Mesothelial cell of epicardium (in vitro differentiated cells): ENCODE measurements at places on chromosomes 3 and 15. TPM values are rescaled to one million over a fixed set of nuclear protein-coding genes. Genes with fewer than 3 reads are reported as not detected.

FHIT gene
- 10.7 to 18.3 TPM (median 12.0 TPM) in 3 replicates for total RNA-seq

GNAT1 gene
- 0.27 to 0.98 TPM (median 0.55 TPM) in 3 replicates for total RNA-seq

TNFAIP8L3 gene
- total RNA-seq, result 0.31 to 0.75 TPM (median 0.61 TPM) in 3 replicates

GRCh38 chr15:43648649-43649429, at the start of gene CATSPER2:
Gene CATSPER2 (minus strand): TSS chr15:43648844. CDS start chr15:43648061, 783 bp downstream.
- H3K4me3 ChIP-seq, result no peak within 1 kb of the TSS
- no peak for DNase-seq
- no peaks in the 10 kb centered on the region for H3K4me1 ChIP-seq
- H3K36me3 ChIP-seq, result peaks cover 22% of the 10 kb centered on the region
- H3K27ac ChIP-seq, result no peak within 1 kb of the TSS
- no peaks in the 10 kb centered on the region for H3K27me3 ChIP-seq

TIPIN gene
- total RNA-seq, result 9.5 to 10.5 TPM (median 10.2 TPM) in 3 replicates

ADAMTS9 gene
- 115 to 129 TPM (median 127 TPM) in 3 replicates for total RNA-seq

DNA sequence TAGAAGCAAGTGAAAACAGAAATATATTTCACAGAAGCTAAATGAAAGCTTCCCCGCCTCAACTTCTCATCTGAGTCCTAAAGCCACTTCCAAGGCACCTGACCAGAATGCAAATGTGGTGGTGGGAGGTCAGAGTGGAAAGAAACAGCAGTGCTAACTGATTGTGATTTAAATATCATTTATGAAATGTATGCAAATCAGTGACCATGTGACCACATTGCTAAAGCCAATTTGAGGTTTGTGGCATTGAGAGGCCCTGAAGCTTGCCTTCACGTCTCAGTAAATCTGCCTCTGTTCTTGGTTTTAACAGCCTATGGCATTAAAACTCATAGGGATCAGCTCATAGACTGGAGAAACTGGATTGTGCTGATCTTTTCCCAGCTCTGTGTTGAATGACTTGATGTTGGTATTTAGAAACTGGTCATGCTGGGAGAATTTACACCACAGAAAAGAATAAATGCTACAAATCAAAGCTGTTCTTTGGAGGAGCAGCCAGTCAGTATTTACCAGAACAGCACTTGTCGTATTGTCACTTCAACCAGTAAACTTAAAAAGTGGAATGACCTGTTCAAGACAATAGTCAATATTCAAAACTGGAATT, 481.4 kb upstream of the ALCAM start:
- no peaks in the 10 kb centered on the region for H3K4me1 ChIP-seq
- no peaks in the 10 kb centered on the region for H3K27me3 ChIP-seq
- H3K36me3 ChIP-seq, result no peaks in the 10 kb centered on the region
- H3K27ac ChIP-seq, result no peak overlapping the region

GRCh38 chr3:33122991-33123390, 9.2 kb downstream of the CRTAP start:
- peaks cover 19% of the 10 kb centered on the region for H3K36me3 ChIP-seq
- no peaks in the 10 kb centered on the region for H3K27me3 ChIP-seq
- no peak overlapping the region for H3K27ac ChIP-seq
- DNase-seq, result no peak
- H3K4me3 ChIP-seq, result no peak overlapping the region

DNA sequence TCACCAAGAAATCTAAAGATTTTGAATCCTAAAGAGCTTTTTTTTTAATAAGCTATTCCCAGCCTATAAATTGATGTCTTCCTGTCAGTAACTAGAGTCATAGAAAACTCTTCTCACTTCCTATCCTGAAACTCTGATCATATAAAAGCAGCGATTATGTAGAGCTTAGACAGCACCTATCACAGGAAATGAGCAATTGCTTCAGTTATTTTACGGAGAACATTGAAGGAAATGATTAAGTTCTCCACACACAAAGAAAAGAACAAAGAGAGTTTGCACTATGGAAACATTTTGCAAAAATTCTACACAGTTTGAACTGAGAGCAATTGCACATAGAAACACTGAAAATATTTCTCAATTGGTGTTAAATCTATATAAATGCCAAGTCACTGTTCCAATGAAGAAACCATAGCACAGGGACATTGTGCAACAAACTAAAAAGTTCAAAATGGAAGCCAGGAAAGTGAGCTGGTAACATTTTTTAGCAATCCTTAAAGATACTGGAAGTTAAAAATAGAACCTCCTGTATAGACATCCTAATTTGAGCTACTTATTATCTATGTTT, 291.5 kb upstream of the ARHGEF26 start:
- peaks cover 2% of the 10 kb centered on the region for H3K27me3 ChIP-seq
- no peak for DNase-seq
- peaks cover 2% of the 10 kb centered on the region for H3K36me3 ChIP-seq
- no peak overlapping the region for H3K4me3 ChIP-seq
- no peaks in the 10 kb centered on the region for H3K4me1 ChIP-seq
- H3K27ac ChIP-seq, result no peak overlapping the region

- H3K36me3 ChIP-seq, result peaks cover 2% of the 10 kb centered on the region
- no peak overlapping the region for H3K4me3 ChIP-seq
- DNase-seq, result no peak
- no peaks in the 10 kb centered on the region for H3K27me3 ChIP-seq
- no peak overlapping the region for H3K27ac ChIP-seq
Measured at GRCh38 chr3:98780343-98780742, 17.2 kb downstream of the ST3GAL6 start.

DNA sequence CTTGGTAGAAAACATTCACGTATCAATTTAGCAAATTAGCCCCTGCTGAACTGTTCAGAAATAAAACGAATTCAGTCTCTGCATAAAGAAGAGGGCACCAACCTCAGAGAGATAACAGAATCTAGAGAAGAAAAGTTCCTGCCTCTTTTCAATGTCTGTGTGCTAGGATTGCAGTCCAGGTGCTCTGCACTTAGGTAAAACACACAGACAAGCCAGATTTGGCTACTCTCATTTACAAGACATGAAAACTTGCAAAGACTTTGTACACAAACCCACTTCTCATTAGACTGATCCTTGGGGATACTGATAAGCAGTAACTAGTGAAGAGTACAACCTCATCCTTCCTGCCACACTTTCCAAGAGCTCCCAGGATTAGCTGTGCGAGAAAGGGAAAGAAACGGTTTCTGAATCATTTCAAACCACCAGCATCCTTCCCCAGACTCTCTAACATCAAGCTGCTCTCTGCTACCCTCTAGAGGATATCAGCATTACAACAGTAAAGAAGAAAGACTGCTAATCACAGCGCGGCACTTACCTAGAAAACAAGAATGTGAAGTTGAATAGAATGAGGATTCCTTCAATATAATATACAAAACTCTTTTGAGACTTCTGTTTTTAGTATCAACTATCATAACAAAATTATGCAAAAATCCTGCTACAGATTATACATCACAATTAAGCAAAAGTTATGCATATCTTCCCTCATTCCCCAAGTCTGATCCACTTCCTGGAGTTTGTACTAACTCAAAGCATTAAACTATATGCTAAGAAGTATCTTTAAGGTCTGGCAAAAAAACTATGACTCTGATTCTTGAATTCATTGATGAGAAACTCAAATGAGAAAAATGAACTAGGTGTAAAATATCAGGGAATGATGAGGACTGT, 306.4 kb downstream of the MAGI1 start:
- H3K4me1 ChIP-seq, result peaks cover 33% of the 10 kb centered on the region
- H3K27me3 ChIP-seq, result no peaks in the 10 kb centered on the region
- H3K36me3 ChIP-seq, result peaks cover 4% of the 10 kb centered on the region
- H3K4me3 ChIP-seq, result no peak overlapping the region

HCLS1 gene
- total RNA-seq, result 2.9 to 3.2 TPM (median 3.0 TPM) in 3 replicates

EPHB3 gene
- total RNA-seq, result 98.9 to 115 TPM (median 106 TPM) in 3 replicates

GRCh38 chr15:45391746-45392583, 13.6 kb upstream of the GATM start:
- no peaks in the 10 kb centered on the region for H3K36me3 ChIP-seq
- H3K4me3 ChIP-seq, result no peak overlapping the region
- H3K27ac ChIP-seq, result no peak overlapping the region
- DNase-seq, result no peak
- peaks cover 6% of the 10 kb centered on the region for H3K4me1 ChIP-seq
- H3K27me3 ChIP-seq, result peaks cover 78% of the 10 kb centered on the region

ZPLD1 gene
- total RNA-seq, result 0.07 TPM in 1 of 3 replicates, not detected in the others

GRCh38 chr15:57223345-57223744, 153.0 kb upstream of the CGNL1 start:
- H3K4me3 ChIP-seq, result no peak overlapping the region
- peaks cover 67% of the 10 kb centered on the region for H3K4me1 ChIP-seq
- no peak for DNase-seq
- H3K36me3 ChIP-seq, result no peaks in the 10 kb centered on the region

- H3K4me1 ChIP-seq, result peaks cover 15% of the 10 kb centered on the region
- H3K27me3 ChIP-seq, result no peaks in the 10 kb centered on the region
- H3K4me3 ChIP-seq, result no peak overlapping the region
Measured at GRCh38 chr15:65806397-65806796, 14.3 kb upstream of the DENND4A start.

- H3K27me3 ChIP-seq, result no peaks in the 10 kb centered on the region
- H3K27ac ChIP-seq, result no peak overlapping the region
- no peak overlapping the region for H3K4me3 ChIP-seq
- peaks cover 29% of the 10 kb centered on the region for H3K4me1 ChIP-seq
- DNase-seq, result no peak
Measured at GRCh38 chr3:154967090-154967489, 113.0 kb upstream of the MME start.

GRCh38 chr3:127419182-127419581, 131.3 kb upstream of the PRR20G start:
- no peak for DNase-seq
- peaks cover 78% of the 10 kb centered on the region for H3K27me3 ChIP-seq
- peaks cover 9% of the 10 kb centered on the region for H3K4me1 ChIP-seq
- no peak overlapping the region for H3K4me3 ChIP-seq
- no peak overlapping the region for H3K27ac ChIP-seq

DNA sequence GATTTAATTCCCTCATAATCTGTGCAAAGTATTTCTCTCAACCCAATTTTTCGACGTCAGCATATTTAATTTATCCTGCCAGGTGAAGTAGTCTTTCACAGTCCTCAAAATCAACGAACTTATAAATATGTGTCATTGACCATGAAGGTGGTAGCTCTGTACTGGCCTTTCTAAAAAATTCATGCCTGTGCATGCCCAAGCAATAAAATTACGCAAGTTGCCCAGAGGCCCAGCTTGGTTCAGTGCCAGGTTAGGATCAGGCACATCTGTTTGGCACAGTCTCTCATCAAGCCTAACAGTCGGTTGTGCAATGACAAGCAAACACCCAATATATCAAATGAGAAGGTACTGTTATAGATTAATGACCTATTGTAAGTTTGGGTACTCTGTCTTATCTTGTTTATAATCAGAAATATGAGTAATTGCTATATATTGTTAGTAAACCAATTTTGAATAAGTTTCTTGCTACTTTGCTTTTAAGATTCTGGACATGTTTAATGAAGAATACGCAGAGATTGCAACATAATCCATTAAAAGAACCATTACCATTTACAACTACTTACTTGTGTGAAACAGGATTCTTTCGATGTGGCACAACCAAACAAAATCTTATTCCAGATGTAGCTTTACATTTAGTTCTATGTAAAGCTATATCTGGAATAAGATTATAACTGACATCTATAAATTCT, 159.0 kb upstream of the IL12A start:
- H3K4me1 ChIP-seq, result peaks cover 27% of the 10 kb centered on the region
- H3K27me3 ChIP-seq, result no peaks in the 10 kb centered on the region

DNA sequence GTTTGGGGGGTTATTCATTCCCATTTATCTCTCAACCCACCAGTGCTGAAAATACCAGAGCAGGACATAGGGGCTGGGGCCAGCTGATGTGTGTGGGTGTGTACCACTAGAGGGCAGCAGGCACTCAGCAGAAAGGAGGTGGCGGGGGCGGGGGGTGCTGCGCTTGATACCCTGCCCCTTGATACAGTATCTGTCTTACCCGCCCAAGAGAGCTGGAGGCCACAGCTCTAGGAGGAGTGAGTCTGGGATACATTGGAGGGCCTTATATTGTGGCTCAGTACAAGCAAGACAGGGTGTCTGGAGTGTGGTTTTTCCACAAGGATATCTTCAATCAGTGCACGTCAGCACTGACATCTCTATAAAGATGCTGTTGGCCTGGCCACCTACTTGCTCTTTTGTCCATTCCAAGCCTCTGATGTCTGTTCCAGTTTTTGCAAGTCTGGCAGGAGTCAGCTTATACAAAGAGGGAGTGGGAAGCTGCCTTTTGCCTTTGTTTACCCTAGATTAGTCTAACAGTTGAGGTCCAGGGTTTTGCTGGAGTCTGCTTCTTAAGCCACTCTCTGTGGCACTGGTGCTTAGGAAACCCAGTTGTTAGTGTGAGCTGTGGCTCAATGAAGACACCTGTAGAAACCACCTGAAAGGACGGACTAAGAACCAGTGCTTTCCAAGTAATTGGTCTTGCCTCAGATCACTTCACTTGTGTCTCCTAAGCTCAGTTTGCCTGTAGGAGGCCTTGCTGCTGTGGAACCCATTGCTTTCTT, 1.5 kb upstream of the RBM15B start:
- H3K4me3 ChIP-seq, result peak overlapping the region; percentile 8
- H3K27me3 ChIP-seq, result no peaks in the 10 kb centered on the region
- H3K4me1 ChIP-seq, result peaks cover 65% of the 10 kb centered on the region
- H3K27ac ChIP-seq, result peak overlapping the region; percentile 95
- no peak for DNase-seq
- H3K36me3 ChIP-seq, result peaks cover 18% of the 10 kb centered on the region

MB21D2 gene
- 8.5 to 9.4 TPM (median 9.1 TPM) in 3 replicates for total RNA-seq

DNA sequence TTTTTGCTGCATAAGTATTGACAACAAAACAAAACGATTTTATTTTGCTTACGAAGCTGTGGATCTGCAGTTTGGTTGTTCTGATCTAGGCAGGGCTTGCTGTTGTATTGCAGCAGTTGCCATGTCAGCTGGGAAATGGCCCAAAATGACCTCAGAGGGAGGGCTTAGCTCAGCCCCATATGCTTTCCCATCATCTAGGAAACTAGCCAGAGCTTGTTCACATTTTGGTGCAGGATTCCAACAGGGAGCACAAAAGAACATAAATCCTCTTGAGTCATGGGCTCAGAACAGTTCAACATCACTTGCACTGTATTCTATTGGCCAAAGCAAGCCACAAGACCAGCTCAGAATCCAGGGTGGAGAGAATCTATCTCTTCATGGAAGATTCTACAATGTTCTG, 42.2 kb upstream of the ROBO2 start:
- H3K4me1 ChIP-seq, result peaks cover 35% of the 10 kb centered on the region
- no peak for DNase-seq
- H3K27ac ChIP-seq, result no peak overlapping the region
- H3K27me3 ChIP-seq, result no peaks in the 10 kb centered on the region
- no peak overlapping the region for H3K4me3 ChIP-seq
- H3K36me3 ChIP-seq, result no peaks in the 10 kb centered on the region

GRCh38 chr3:153221748-153222162, 59.7 kb downstream of the RAP2B start:
- no peaks in the 10 kb centered on the region for H3K36me3 ChIP-seq
- DNase-seq, result no peak
- H3K4me1 ChIP-seq, result peaks cover 10% of the 10 kb centered on the region
- no peak overlapping the region for H3K4me3 ChIP-seq

DNA sequence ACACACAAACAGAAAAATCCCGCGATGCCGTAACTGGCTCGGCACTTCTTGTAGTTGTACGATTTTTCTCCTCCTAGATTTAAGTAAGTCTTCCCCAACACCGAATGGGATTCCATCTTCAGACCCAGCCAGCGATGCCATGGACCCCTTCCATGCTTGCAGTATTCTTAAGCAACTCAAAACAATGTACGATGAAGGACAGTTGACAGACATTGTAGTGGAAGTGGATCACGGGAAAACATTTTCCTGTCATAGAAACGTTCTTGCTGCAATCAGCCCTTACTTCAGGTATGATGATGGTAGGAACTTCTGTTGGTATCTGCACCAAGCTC, 763 bp downstream of the KBTBD8 start:
- DNase-seq, result no peak
- H3K4me1 ChIP-seq, result peaks cover 4% of the 10 kb centered on the region
- H3K27me3 ChIP-seq, result peaks cover 13% of the 10 kb centered on the region
- peak overlapping the region; percentile 91 for H3K4me3 ChIP-seq
- H3K36me3 ChIP-seq, result no peaks in the 10 kb centered on the region
